H1 (cell line): ENCODE measurements at places on chromosomes 4 and X.

- H3K36me3 ChIP-seq, result no peaks in the 10 kb centered on the region
- DNase-seq, result no peak
- H3K27me3 ChIP-seq, result no peaks in the 10 kb centered on the region
- no peaks in the 10 kb centered on the region for H3K4me1 ChIP-seq
- H3K4me3 ChIP-seq, result no peak overlapping the region
- H3K27ac ChIP-seq, result no peak overlapping the region
Observed at GRCh38 chr4:19030048-19030447, 1008.5 kb upstream of the LCORL start.

- no peak for DNase-seq
- H3K4me1 ChIP-seq, result peaks cover 2% of the 10 kb centered on the region
- no peak overlapping the region for H3K27ac ChIP-seq
- H3K27me3 ChIP-seq, result no peaks in the 10 kb centered on the region
Observed at GRCh38 chrX:130100180-130100579, 10.1 kb downstream of the ELF4 start.

- no peaks in the 10 kb centered on the region for H3K36me3 ChIP-seq
- peaks cover 6% of the 10 kb centered on the region for H3K4me1 ChIP-seq
- no peaks in the 10 kb centered on the region for H3K27me3 ChIP-seq
Observed at GRCh38 chr4:159047478-159048165, 55.3 kb upstream of the RAPGEF2 start.

DNA sequence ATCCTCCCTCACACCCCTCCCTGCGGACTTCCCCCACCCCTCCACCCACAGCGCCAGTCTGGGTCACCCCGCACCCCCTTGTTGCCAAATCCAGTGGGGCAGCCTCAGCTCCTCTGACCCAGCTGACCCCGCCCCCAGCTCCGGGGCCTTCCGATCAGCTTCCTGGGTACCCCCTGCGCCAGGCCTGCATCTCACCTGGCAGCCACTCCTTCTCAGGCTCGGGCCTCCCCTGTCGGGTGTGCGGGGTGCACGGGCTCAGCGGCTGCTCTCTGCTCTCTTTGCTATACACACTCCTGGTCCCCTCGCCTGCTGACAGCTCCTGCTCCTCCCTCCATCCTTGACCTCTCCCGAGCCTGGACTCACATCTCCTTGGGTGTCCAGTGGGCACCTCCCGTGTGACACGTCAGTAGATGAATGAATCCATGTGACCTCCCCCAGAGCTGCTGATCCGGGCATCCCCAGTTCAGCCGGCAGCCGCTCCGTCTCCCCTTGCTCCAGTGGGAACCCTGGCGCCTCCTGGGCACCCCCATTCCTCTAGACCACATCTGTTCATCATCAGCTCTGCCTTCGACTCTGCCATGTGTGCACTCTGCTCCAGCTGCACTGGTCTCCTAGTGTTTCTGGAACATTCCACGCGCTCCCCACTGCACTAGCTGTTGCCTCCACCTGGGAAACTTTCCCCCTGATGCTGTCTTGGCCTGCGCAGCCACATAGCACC is 9.9 kb downstream of the CFAP99 start:
- no peak overlapping the region for H3K4me3 ChIP-seq
- no peaks in the 10 kb centered on the region for H3K36me3 ChIP-seq
- H3K4me1 ChIP-seq, result peaks cover 7% of the 10 kb centered on the region; the same call in 1 of the 2 replicates
- no peaks in the 10 kb centered on the region for H3K27me3 ChIP-seq
- no peak overlapping the region for H3K27ac ChIP-seq
- DNase-seq, result no peak

- no peak overlapping the region for H3K27ac ChIP-seq
- no peaks in the 10 kb centered on the region for H3K27me3 ChIP-seq
- DNase-seq, result no peak
- H3K4me1 ChIP-seq, result peaks cover 5% of the 10 kb centered on the region
- no peaks in the 10 kb centered on the region for H3K36me3 ChIP-seq
- no peak overlapping the region for H3K4me3 ChIP-seq
Observed at GRCh38 chr4:98652996-98653395, 5.4 kb downstream of the TSPAN5 start.

DNA sequence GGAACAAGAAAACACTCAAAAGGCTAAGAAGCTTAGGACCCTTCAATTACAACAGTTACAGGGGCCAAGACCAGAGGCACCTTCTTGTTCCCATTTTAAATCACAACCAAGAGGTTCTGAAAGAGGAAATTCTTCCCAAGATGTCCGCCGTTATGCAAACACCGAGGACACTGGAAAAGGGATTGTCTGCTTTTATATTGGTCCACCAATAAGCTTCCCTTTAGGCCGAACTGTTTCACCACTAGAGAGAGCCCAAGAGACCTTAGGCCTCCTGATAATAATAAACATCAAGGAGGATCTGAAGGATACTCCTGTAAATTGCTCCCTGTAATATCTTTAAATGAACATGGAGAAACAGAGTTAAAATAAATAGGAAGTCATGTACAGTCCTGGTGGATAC is 92.6 kb upstream of the NLRP2B start:
- H3K27ac ChIP-seq, result no peak overlapping the region
- H3K27me3 ChIP-seq, result no peaks in the 10 kb centered on the region
- no peak for DNase-seq
- H3K4me3 ChIP-seq, result no peak overlapping the region

- no peaks in the 10 kb centered on the region for H3K36me3 ChIP-seq
- peaks cover 1% of the 10 kb centered on the region for H3K27me3 ChIP-seq
- no peak overlapping the region for H3K4me3 ChIP-seq
- no peaks in the 10 kb centered on the region for H3K4me1 ChIP-seq
- H3K27ac ChIP-seq, result no peak overlapping the region
Observed at GRCh38 chr4:142405695-142406498, 440.2 kb downstream of the INPP4B start.
